ENCODE measurements at places on chromosomes 2 and 18. TPM values are rescaled to one million over a fixed set of nuclear protein-coding genes. Genes with fewer than 3 reads are reported as not detected.

- no peak for DNase-seq
These were observed 4.4 kb downstream of the CAPN14 start for GRCh38 chr2:31212659-31213600.

GRCh38 chr2:43106559-43107527 is 119.6 kb downstream of the ZFP36L2 start:
- peak; percentile 60 for DNase-seq

DNA sequence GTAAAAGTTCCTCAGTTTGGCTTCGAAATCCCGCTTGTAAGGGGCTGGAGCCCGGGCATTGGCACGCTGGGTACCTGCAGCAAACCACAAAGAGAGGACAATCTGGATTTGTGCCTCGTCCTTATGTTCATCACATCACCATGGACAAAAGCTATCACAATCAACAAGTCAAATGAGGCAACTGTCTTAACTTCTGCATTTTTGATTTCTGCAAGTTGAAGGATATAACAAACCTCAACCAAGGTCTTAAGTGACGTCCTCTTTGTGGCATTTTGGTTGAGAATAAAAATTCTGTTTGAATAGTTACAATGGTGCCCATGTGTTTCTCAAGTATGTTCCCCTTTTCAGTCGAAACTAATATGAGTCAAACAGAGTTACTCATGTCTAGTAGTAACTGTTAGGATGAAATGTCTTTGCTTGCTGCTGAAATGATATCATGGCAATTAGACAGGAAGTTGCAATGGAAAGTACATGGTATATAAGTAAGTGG is 70.8 kb upstream of the STK17B start:
- peak; percentile 51 for DNase-seq

DNA sequence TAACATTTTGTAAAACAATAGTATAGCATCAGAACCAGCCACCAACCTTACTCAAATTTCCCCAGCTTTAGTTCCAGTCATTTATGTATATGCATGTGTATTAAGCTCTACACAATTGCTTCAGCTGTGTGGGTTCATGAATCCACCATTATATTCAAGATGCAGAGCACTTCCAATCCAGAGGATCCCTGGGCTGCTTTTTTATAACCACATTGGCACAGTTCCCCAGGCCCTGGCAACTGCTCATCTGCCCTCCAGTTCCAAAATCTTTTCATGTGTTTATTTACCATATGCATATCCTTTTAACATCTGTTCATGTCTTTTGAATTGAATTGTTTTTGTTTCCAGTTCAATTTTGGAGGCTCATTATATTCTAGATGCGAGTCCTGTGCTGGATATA is 482.9 kb upstream of the HS6ST1 start:
- DNase-seq: no peak

- DNase-seq: no peak
These were observed 389.7 kb downstream of the TXNL1 start for GRCh38 chr18:56248610-56249235.

- no peak for DNase-seq
These were observed 359.9 kb downstream of the TNS1 start for GRCh38 chr2:217642944-217643343.

DNA sequence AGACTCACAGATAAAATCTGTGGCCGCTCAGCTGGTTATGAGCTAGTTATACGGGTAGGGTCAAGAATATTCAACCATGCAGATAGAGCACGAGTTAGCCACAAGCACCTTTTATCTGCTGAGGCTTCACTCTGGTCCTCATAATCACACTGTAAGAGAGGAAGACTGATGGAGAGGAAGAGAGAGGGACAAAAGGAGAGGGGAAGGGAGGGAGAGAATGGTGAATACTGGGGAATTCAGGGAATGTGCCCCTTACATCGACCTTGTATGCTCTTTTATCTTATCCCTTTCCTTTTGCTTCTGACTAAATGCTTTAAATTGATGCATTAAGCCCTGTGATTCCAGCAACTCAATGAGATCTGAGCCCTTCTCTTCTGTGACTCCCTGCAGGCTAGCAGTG is 333.1 kb downstream of the DSEL start:
- DNase-seq: no peak

- no peak for DNase-seq
These were observed 181.3 kb downstream of the CTIF start for GRCh38 chr18:48719974-48720654.

- DNase-seq: no peak
These were observed 141.9 kb downstream of the PXDN start for GRCh38 chr2:1602278-1603010.

DNA sequence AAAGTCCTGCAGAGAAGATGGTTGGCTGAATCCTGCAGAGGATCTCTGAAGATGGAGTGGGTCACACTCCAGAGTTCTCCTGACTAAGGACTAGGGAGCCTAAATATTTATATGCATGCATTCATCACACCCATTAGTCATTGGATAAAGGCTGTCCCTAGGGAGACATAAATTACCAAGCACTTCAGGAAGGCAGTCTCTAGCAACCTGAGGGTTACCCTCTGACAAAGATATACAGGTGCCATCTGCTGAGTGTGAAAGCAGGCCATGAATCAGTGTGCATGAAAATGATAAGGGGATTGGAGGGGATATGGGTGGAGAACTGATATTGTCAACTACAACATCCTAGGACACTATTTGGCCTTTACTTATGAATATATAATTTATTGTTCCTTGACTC is 294.8 kb upstream of the DDX18 start:
- DNase-seq: no peak

DNA sequence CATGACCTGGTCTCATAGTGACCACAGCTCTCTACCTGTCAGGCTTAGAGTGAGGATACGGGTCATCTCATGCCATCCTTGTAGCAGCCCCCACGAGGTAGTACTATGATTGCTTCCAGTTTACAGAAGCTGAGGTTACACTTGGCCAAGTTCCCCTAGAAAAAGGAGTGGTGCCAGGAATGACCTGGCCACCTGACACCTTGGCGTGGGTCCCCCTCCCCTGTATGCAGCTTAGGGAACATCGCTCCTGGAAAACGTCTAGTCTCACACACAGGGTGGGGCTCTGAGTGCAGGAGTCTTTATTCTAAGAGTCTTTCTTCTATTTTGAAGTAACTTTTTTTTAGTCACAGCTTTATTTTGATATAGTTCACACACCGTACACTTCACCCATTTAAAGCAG is 14.8 kb downstream of the NPPC start:
- DNase-seq: no peak

- DNase-seq: no peak
These were observed 81.8 kb downstream of the SOS1 start for GRCh38 chr2:39039072-39039471.

DNA sequence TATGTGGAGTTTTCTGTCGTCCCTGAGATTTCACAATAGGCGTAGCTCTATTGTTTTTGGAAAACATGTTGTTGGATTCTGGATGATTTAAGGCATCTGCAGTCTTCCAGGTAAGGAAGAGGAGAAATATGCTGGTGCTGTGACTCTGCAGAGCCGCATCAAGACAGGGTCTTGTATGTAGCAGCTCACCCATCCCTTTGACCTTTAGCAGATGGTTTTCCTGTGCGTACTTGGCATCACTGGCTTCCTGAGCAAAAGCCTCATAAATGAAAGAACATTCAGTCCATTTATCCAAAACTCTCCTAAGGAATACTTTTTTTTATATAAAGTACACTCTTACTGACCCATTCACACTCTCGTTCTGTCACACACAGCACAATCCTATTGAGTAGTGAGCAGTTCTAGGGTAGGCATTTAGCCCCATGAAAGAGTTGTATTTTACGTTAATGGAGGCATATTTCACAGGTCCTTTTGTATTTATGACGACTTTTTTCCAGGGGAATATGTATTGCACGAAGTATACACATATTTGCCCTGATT is 443.9 kb downstream of the STK39 start:
- DNase-seq: no peak

DNA sequence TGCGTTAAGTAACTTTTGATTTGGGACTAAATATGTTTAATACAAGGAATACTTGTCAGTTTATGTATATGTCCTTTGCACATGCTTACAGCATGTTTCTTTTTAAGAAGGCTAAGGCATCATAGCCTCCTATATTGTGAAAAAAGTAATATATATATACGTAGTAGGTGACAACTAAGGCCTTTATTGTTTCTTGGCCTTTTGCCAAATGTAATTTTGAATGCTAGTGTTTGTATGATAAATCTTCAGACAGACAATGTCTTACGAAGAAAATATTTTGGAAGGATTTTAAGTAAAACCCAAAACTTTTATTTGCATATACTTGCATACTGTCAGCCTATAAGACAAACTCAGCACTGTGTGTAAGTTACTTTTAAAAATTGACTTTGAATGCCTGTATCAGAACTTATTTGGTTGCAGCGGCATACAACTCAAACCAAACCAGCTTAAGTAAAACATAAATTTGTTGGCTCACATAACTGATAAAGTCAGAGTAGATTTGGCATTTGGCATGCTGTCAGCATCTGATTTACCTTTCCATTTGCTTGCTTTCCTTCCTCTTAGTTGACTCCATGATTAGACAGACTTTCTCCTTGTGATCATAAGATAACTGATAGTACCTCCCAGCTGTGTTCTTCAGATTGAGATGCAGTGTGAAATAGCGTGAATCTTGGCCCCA is 24.4 kb downstream of the UBE2E3 start:
- DNase-seq: no peak

GRCh38 chr18:8856212-8856611 is 150.9 kb downstream of the MTCL1 start:
- DNase-seq: no peak

DNA sequence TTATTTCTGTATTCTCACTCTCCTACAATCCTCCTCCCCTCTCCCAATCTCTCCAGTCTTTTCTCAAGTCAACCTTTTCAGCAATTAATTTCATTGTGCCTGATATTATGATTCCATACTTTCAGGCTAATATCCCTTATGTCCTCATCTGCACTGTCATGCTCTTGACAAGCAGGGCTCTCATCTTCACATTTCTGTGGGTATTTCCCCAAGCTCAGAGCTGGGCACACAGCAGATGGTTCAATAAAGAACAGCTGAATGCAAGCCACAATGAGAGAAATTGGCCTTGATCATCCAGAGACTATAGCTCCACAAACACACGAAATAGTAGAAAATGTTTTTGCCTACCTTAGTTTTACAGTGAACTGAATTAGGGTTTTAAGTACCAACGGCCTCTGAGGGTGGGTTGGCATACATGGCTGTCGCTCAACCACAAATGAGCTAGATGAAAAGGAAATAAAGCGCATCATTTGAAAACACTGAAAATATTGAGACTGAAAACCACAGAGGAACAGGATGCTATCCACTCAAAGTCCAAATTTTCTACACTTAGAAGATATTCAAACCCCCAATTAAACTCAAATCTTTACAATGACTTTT is 47.5 kb upstream of the STAT1 start:
- DNase-seq: no peak

DNA sequence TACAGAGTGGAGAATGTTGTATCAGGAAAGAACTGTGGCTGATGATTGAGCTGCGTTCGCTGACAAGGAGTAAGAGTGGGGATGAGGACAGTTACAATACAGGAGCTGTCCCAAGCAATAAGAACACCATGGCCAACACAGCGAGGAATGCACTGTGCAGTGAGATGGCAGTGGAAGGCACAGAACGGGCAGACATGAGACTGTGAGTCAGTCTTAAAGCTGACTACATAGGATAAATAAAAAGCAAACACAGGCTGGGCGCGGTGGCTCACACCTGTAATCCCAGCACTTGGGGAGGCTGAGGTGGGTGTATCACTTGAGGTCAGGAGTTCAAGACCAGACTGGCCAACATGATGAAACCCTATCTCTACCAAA is 89.8 kb downstream of the CABYR start:
- DNase-seq: no peak

DNA sequence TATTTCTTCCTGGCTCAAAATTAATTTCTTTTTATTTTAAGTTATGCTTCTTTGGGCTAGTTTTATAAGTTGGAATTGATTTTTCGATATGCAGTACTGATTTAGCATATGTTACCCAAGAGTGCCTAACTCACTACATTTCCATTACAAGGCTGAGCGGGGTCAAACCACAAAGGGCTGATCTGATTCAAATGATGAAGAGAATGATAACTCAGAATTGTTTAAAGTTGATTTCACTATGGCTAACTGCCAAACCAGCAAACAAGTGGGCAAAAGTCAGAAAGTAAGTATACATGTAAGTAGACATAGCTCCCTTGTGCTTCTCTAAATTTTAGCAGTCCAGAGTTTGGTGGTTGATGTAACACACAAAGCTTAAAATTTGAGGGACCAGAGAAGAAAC is 35.6 kb downstream of the RAD51AP2 start:
- DNase-seq: no peak

GRCh38 chr18:51135795-51136194 is 61.7 kb downstream of the MEX3C start:
- no peak for DNase-seq

- DNase-seq: no peak
These were observed 174.7 kb downstream of the INO80D start for GRCh38 chr2:205911306-205911705.

GRCh38 chr2:1671916-1672315 is 72.4 kb downstream of the PXDN start:
- no peak for DNase-seq

GRCh38 chr2:225614915-225615314 is 215.4 kb downstream of the NYAP2 start:
- no peak for DNase-seq

DNA sequence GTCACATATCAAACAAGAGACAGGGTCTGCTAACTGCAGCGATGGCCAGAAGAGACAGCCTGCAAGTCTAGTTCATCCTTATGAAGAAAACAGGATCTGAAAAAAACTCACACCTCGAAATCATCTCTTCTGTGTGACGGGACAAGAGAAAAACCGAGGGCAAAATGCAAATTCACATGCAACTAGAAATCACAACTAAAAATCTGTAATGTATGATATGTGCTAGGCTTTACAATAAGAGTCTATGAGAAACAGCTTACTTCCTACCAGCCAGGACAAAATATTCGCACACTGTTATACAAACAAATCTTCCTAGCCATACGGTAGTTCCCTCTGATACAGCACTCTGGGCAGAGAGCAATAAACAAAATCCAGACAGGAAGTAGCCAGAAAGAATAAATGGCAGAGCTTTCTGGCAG is 48.8 kb downstream of the ANKRD44 start:
- no peak for DNase-seq

- no peak for DNase-seq
These were observed 115.1 kb downstream of the LRP2 start for GRCh38 chr2:169247211-169247610.

- peak; percentile 18 for DNase-seq
These were observed 42.6 kb downstream of the GLI2 start for GRCh38 chr2:120778244-120778643.

DNA sequence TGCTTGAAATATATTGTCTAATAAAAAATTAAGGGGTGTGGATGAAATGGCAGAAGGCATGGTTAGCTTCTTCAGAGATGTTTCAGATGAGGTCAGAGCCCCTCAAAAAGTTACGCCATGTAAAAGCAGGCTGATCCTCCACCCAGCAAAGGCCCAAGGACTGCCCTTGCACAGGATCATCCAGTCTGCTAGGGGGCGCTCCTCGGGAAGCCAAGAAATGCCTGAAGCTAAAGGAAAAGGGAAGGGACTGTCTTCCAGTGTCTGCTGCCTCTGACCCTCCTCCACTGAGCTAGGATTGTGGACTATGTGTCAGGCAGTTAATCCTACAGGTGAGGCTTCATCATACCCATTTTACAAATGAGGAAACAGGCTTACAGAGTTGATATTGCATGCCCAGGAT is 33.8 kb upstream of the TEX51 start:
- no peak for DNase-seq

The DSC1 gene
- total RNA-seq: 4.6 TPM

The TMEM163 gene
- total RNA-seq: 0.38 TPM

The CCL20 gene
- not detected for total RNA-seq

The ITPRID2 gene
- total RNA-seq: 65.6 TPM

The C18orf32 gene
- 40.2 TPM for total RNA-seq

The VWA3B gene
- 0.32 TPM for total RNA-seq

The SLC5A7 gene
- 0.19 TPM for total RNA-seq

The POTEC gene
- total RNA-seq: not detected

The MARS2 gene
- 6.6 TPM for total RNA-seq

The KCNG2 gene
- not detected for total RNA-seq
